Stomach (tissue), 19 donors: ENCODE measurements at places on chromosomes 16 and 17.

DNA sequence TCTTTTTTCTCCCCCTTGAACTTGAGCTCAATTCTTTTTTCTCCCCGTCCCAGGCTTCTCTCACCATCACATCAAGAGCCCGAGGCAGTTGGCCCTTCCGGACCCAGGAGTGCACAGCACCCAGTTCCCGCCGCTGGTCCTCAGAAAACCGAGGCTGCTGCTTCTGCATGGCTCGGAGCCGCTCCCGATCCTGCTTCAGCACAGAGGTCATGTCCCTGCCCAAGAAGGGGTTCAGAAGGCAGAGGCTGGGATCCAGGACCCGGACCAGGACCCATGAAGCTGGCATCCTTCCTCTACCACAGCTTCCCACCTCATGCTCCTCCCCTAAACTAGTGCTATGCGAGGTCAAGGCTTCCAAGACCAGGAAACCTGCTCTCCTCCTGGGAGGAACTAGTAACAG is 10.5 kb downstream of the PER1 start:
- no peak for DNase-seq

DNA sequence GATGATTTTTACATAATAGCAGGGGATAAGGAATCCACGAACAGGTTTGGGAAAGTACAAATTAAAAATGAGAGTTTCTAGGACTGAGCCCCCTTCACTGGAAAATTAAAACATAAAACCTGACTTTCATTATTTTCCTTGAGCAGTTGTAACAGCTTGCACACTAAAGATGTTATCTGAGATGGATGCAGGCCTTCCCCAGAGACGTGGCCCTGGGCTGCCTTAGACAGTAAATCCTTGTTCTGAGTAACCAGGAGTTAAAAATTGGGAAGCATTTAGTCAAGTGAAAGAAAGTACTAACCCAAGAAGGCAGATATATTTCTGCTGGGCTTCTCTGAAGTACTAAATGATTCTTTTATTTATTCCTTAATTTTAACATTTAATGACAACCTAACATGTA is 432.2 kb upstream of the KIF2B start:
- no peak for DNase-seq

DNA sequence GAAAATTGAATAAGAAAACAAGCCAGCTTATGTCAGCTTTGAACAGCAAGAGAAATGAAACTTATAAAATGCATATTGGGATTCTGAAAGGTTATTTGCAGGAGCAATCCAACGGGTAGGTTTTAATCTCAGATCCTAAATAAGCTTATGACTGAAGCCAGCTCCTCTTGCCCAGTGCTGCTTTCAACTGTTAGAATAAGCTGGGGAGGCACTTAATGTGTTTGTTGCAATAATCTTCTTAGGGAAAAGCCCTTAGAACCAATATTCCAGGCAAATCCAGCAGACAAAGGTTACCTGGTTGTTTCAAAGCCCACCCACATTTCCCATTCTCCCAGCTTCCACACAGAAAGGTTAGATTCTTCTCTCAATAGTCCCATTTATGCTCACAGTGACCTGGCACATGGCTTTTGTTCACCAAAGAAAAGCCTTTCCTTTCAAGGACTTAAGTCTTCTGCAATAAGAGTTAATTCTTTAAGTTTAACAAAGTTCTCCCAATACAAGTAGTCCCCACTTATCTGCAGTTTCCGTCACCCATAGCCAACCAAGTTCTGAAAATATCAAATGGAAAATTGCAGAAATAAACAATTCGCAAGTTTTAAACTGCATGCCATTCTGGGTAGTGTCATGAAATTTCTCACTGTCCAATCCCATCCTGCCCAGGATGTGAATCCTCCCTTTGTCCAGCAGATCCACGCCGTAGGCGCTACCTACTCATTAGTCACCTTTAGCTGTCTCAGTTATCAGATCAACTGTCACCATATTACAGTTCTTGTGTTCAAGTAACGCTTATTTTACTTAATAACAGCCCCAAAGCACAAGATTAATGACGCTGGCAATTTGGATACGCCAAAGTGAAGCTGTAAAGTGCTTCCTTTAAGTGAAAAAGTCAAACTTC is 5.9 kb downstream of the TEX2 start:
- no peak for DNase-seq

DNA sequence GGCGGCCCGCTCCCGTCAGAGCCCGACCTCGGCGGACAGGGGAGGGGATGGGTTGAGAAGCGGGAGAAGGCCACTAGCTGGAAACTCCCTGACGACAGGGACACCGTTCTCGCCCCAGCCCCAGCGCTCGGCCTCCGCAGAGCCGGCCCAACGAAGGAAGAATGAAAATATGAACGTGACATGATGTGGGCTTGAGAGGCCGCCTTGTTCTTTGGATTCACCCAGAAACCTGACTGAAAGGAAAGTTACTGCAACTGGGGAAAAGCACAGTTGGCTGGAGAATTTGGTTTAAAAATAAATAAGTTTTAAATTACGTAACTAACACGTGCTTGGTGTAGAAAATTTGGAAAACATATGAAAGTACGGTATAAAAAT is 21.1 kb downstream of the NPTX1 start:
- peak; percentile 83 for DNase-seq

- peak; percentile 70 for DNase-seq
Observed at GRCh38 chr17:32124985-32125847, 17.1 kb upstream of the RHOT1 start.

- DNase-seq: peak; percentile 72
Observed at GRCh38 chr17:21573961-21574610, 118.2 kb upstream of the KCNJ18 start.

DNA sequence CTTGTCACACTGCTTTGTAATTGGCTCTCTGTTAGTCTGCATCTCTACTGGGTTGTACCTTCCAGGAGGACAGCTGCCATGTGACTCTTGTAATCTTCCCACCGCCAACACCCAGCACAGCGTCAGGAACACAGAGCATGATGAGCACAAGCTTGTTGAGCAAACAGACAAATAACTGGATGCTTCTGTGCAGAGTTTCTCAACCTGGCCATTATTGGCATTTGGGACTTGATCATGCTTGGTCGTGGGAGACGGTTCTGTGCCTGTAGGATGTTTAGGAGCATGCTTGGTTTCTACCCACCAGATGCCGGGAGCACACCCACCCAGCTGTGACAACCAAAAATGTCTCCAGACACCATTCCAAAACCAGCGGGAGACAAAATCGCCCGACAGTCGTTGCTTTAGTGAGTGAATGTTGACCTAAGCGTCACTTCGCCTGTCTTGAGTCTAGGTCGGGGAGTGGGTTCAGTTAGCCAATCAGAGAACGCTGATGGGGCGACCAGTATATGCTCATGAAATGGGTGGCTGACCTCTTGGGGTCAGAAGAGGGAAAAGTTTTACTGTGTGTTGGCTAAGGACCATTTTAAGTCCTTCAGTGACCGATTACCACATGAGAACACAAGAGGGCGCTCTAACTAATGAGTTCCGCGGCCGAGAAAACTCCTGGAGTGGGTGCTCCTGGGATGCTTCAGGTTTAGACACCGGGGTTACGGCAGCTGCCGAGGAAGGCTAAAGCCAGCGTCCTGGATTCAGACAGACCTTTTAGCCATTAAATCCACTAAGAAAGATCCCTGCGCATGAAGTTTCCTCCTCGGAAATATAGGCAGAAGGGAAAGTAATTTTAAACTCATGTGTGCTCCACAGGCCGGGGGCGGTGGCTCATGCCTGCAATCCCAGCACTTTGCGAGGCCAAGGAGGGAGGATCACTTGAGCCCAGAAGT is 57.8 kb upstream of the TEX2 start:
- peak; percentile 73 for DNase-seq

DNA sequence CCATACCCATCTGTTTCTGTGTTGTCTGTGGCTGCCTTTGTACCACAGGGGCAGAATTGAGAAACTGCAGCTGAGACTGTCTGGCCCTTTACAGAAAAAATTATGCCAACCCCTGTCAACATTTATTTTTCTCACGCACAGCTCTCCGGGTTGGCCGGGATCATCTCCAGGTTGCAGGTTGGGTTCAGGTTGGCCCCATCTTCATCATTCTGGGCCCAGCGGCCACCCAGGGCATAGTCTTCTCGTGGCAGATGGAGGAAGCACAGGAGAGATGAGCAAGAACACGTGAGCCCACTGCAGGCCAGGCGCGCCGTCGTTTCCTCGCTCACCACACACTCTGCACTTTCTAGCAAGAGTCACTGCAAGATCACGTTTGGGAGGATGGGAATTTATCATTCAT is 66.1 kb upstream of the SEC14L1 start:
- no peak for DNase-seq

- DNase-seq: peak; percentile 73
Observed at GRCh38 chr16:88315543-88316105, 67.1 kb upstream of the ZNF469 start.

GRCh38 chr17:44960691-44961090 is 7.4 kb downstream of the C1QL1 start:
- no peak for DNase-seq

DNA sequence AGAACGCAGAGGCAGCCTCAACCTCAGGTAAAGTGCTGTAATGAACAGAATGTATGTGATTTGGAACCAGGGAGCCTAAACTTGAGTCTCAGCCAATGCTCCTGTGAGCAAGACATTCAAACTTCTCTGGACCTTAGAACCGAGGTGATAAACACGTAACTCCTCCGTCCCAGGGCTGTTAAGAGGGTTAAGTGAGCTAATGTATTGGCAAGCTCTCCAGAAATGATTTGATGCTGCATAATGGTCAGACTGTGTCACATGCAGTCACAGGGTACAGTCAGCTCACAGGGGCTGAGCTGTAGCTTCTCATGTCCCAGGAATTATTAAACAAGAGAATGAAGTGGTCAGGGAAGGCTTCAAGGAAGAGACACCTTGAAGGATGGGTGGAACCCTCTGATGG is 10.0 kb upstream of the SLC4A1 start:
- DNase-seq: no peak

- peak; percentile 100 for DNase-seq
Observed at GRCh38 chr17:79796763-79797491, at the start of gene CBX8. TSS of gene CBX8 (minus strand) at chr17:79797077. CDS start at chr17:79796998, 79 bp downstream.

DNA sequence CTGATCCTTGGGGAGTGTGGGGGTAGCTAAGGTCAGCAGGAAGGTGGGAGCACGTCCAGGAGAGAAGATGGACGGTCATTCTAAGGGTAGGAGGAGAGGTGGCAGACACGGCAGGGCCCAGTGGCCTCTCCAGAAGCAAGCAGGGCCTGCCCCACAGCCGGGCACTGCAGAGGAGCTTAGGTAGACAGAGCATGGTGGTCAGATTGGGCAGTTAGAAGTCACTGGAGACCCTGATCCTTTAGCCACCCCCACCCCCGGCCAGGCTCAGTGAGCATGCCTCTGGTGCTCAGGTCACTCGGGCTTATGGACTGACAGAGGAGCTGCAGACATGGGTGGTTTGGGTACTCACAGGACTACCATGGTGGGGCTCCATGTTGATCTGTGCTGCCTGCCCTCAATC is 26.3 kb downstream of the NLRP1 start:
- DNase-seq: no peak

DNA sequence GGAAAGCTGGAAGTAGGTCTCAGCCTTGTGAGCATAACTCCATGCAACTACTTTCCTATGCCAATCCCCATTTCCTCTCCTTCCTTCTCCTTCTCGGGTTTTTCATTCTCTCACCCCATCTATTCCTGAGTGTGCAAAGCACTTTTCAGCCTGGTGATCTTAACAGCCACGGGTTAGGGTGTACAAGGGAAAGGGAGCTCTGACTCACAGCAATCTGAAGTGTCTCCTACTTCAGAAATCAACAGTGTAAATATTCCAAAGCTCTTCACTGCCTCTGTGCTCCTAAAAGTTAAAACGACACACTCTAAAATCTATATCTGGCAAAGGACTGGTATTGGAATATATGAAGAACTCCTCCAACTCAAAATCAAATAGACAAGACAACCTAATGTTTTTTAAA is 268.0 kb upstream of the IRX3 start:
- no peak for DNase-seq

GRCh38 chr16:53925107-53925410 is 221.1 kb downstream of the FTO start:
- DNase-seq: no peak

DNA sequence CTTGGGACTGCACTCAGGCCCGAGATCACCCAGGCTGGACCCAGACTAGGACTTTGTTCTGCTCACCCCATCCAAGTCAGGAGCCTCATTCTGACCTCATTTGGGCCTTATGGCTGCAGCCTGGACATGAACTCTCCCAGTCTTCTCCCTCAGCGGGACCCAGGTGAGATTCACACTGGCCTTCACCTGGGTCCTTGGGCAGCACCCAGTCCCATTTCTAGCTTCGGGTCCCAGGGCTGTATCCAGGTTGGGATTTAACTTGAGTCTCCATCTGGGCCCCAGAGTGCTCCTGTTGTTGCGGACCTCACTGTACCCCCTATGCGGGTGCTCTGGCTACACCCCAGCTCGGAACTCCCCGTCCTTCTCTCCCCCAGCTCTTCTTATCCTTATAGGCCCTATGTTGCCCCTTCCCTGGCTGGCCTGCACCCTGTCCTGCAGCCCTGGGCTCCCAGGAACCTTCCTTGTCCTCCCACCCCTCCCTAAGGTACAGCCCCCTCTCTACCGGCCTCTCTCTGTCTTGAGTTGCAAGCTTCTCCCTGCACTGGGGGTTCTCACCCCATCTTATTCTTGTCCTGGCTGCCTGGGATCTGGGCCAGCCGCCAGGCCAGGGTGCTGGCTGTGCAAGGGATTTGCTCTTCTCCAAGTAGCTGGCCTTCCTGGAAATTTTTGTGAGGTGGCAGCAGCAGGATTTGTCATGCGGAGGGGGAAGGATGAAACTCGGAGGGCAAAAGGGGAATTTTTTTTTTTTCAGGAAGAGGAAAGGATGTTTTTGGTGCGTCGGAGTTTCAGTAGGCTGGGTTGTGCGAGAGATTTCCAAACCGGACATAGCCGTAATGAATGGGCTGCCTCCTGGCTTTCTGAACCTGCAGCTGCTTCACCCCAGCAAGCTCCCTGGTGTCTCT is 904 bp downstream of the MAP2K3 start:
- DNase-seq: peak; percentile 61

GRCh38 chr17:630801-631200 is 83.8 kb downstream of the VPS53 start:
- no peak for DNase-seq

- DNase-seq: peak; percentile 51
Observed at GRCh38 chr17:76547183-76547641, 7.4 kb downstream of the PRCD start.

DNA sequence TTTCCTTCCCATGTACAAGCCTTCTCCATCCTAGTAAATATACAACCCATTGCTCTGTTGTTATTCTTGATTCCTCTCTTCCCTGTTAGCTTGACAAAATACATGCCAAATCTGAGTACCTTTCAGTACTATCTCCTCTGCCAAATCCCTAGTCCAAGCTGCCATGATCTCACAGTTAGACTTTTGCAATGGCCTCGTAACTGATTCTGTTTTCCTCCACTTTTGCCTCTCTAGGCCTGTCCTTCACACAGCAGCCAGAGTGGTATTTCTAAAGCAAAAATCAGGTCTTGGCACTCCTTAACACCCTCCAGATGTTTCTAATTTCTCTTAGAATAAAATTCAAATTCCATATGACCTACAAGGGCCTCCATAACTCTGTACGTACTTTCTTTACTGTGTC is 153.0 kb upstream of the RBL2 start:
- DNase-seq: no peak
